ENCODE measurements at places on chromosomes 12 and 14.
A peak's percentile ranks its signal among the peaks of the same experiment; 100 is the strongest.

- DNase-seq = peak; percentile 67
Measured at GRCh38 chr14:104579507-104579906, at the start of gene C14orf180. TSS of gene C14orf180 (plus strand) at chr14:104579764. CDS start at chr14:104586431, 6,667 bp downstream.

DNA sequence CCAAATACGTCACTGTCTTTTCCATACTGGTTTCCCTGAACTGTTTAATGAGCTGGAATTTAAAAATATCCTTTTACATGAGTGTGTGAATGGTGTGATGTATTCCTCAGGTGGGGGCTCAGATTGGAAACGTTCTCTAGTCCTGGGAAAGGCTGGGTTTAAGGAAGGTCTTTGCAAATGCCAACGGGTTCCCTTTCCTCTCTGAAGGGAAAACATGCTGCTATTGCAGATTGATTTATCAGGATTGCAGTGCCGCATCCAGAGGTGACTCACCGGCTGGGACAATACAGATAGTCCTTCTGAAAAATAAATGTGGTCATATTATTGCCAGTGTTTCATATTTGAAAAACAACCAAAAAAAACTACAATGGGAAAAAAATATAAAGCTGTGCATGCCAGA, 193.1 kb upstream of the FLRT2 start:
- DNase-seq = no peak

GRCh38 chr14:49886523-49886922, 6.4 kb upstream of the ARF6 start:
- DNase-seq = no peak

DNA sequence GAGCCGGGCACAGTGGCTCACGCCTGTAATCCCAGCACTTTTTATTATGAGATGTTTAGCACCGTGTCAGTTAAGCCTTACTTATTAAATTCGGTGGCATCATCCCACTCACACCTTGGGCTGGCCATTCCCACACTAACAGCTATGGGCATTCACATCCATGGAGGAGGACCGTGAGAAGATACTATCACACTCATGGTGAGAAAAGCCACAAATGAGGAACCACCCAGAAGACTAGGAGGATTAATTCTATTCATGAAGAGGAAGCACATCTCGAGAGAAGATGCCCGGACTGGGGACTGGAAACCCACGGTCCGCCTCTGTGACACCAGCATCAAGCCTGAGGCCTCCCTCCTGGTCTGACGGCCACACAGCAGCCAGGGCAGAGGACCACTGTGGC, 4.9 kb downstream of the CDC42BPB start:
- DNase-seq = no peak

- no peak for DNase-seq
Measured at GRCh38 chr14:101713621-101714349, 47.7 kb upstream of the PPP2R5C start.

DNA sequence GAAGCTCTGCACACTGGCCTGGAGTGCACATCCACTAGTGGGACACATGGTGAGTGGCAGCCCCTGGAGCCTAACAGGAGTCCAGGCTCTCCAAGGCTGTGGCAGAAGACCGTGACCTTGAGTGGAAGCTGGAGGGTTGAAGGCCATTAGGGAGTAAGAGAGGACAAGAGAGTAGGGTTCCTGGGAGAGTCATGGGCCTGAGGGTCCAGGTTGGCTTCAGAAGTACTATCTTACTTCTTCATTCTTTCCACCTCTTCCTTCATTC, 406 bp downstream of the IL23A start:
- DNase-seq = no peak

GRCh38 chr12:87169010-87169409, 860.2 kb downstream of the C12orf50 start:
- DNase-seq = no peak

DNA sequence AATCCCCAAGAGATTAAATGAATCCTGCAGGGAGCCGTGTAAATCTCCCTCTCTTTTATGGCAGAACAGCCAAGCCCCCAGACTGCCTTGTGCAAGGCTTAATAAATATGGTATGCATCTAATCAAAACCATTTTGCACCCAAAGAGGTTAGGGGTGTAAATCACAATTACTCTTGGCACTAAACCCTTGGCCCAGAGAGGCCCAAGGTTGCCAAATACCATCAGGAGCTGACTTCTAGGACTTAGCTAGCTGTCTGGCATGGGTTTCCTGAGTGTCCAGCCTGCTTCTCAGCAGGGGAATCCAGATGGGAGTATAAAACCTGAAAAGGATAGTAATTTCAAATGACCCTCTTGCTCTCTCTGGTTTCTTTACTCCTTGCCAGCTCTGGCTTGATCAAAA, 610.4 kb downstream of the MED13L start:
- no peak for DNase-seq

GRCh38 chr14:95117937-95118721, 39.2 kb downstream of the DICER1 start:
- peak; percentile 40 for DNase-seq

DNA sequence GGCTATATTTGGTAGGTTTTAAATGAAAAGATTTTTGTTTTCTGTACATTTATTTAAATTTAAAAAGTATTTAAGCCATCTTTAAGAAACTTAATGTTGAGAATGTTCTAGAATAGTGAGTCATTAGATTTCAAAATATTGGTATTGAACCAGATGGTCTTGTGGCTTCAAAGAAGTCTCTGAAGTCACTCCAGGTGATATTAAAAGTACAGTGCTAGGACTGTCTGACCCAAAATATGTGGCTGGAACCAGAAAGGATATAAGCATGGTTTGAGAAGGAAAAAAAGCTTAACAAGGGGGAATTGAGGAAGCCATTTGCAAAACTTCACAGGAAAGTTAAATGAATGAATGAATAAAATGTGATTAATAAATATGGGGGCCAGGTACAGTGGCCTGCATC, 28.7 kb upstream of the MDM2 start:
- DNase-seq = no peak

GRCh38 chr12:114703060-114703493, 19.1 kb upstream of the TBX3 start:
- DNase-seq = no peak

- peak; percentile 70 for DNase-seq
Measured at GRCh38 chr14:81435391-81436295, 35.5 kb upstream of the STON2 start.

DNA sequence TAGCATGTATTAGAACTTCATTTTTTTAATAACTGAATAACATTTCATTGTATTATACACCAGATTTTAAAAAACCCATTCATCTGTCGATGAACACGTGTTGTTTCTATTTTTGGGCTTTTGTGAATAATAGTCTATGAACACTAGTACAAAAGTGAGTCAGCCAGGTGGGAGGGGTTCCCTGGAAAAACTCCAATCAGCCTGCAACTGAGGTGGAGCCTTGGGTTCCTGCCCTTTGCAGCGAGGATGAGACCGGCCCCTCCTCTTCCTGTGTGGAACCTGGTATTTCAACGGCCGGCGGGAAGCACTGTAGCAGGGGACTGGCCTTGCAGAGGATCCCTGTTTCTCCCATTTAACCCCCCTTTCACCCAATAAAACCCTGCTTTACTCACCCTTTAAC, 56.1 kb downstream of the LMNTD1 start:
- DNase-seq = peak; percentile 28

DNA sequence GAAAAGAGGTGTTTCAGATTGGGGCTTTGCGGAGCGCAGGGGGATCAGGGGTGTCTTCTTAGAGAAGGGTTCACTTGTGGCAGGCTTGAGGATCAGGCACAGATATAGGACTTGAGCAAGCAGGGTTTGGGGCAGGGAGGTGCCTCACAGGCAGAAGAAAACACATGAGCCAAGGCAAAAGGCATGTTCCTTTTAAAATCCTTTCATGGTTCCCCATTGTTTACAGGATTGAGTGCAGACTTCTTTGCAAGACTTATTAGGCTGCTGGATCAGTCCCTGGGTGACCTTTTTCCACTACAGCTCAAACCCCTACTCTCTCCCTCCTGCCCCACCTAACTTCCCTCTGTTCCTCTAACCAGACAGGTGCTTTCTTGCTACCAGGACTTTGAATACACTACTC, 19.7 kb downstream of the HSPB8 start:
- no peak for DNase-seq

DNA sequence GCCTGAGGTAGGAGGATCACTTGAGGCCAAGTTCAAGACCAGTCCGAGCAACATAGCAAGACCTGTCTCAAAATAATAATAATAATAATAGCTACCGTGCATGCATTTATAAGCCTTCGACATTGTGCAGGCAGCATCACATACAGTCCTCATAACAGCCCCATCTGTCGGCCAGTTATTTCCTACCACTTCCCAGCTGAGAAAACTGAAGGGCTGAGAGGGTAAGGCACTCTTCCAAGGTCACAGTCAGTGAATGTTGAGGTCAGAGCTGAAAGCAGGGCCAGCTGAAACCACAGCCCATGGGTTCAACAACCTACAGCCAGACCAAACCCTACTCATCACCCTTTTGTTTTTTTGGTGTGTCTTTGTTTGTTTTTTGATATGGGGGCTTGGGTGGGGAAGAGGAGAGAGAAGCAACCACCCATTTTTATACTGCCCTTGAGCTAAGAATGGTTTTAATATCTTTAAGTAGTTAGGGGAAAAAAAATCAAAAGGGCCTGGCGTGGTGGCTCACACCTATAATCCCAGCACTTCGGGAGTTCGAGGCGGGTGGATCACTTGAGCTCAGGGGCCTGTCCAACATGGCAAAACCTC, 16.8 kb upstream of the ITPK1 start:
- peak; percentile 63 for DNase-seq

DNA sequence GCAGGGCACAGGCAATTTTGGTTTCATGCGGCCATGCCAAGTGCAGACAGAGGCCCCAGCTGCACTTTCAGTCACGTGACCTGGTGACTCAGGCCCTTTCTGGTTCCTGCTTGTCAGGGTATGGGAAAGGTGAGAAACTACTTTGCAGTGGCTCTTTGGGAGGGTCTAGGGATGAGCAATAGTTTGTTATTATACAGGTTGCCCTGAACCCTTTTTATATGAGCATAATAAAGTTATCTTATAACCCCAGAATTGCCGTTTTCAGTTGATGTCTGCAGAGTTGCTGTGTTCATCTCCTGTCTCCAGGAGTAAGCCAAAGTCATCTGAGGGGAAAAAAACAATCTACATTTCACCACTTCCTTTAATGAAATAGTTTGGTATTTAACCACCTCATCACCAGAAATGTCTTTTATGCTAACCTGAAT, 30.9 kb upstream of the EMP1 start:
- DNase-seq = peak; percentile 89

DNA sequence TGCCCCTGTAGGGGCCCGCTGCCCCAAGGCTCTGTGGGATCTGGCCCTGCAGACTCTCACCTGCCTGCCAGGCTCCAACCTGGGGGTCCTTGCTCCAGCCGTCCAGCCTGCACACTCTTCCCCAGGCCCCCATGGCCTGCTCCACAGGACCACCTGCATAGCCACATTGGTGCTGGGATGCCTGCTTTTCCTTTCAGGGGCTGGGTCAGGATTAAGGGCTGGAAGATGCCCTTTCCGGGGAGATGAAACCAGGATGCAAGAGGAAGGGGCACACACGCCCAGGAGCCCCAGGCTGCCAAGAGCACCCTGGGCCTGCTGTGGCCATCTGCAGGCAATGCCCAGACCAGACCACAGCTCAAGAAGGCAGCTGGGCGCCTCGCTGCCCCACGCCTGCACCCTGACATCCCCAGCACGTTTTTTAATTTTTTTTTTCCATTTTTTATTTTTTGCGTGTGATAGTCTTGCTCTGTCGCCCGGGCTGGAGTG, 15.0 kb downstream of the BAG5 start:
- DNase-seq = no peak

DNA sequence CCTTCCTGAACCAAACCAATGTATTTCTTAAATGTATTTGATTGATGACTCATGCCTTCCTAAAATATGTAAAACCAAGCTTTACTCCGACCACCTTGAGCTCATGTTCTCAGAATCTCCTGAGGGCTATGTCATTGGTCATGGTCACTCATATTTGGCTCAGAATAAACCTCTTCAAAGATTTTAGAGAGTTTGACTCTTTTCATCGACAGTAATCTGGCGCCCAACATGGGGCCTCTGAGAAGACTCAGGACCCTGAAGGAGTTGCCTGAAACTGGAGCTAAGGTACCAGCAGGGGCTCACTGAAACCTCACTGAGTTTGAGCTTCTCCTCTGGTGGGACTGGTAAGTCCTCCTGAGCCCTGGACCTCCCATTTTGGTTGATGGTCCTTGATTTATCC, 17.2 kb upstream of the PSMC1 start:
- DNase-seq = peak; percentile 35

GRCh38 chr12:40819436-40820108, 127.3 kb downstream of the CNTN1 start:
- DNase-seq = no peak

- DNase-seq = no peak
Measured at GRCh38 chr14:92309968-92310530, 12.9 kb upstream of the SLC24A4 start.

DNA sequence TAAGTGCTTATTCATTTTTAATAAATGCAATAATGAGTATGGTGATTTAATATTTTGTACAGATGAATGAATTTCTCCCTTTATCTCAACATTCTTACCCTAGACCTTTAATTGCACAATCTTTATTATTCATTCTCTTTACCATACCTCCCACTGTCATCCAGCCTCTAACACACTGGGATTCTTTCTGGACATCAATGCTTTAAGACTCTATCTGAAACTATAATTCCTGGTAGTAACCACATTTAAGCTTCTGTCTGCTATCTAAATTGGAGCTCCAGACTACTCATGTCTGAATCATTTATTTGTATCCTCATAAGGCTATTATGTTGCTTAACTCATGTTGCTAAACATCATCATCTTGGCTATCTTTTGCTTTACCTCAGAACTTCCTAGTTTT, 270.2 kb downstream of the ALG10B start:
- no peak for DNase-seq

GRCh38 chr12:76685246-76685678, 78.7 kb upstream of the ZDHHC17 start:
- DNase-seq = peak; percentile 39

DNA sequence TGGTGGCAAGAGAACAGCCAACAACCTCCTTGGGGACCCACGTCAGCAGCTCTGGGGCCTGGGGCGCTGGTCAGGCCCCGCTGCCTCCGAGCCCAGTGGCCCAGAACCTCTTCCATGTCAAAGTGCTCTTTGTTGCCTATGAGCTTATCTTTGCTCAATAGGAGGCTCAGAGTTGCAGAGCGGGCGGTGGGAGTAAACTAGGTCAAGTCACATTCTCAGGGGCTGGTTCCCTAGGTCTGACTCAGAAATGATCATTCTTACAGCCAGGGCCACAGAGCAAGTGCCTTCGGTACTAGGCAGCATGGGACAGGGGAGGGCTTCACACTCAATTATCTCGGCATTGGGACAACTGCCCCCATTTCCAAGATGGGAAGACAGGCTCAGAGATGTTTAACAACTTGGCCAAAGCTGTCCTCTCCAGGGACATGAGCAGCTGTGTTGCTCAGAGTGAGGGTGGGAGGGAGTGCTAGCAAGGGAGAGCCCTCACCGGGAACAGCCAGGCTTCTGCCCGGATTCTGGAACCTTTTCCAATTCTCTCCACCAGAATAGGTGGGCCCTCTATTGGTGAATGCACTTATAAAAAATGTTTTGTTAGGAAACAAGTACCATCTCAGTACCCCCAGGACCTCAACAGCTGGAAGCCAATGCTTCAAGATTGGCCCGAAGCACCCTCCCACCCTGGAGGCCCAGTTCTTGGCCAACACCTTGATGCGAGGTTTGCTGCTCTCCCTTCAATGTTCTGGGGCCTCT, 11.9 kb downstream of the SLC25A29 start:
- no peak for DNase-seq

- no peak for DNase-seq
Measured at GRCh38 chr14:59634617-59635016, 58.0 kb upstream of the CCDC175 start.

- DNase-seq = peak; percentile 70
Measured at GRCh38 chr14:103504991-103505565, 17.6 kb downstream of the CKB start.

GRCh38 chr14:60510951-60511599, 2.1 kb downstream of the SIX6 start:
- no peak for DNase-seq
